GM12865 (cell line): ENCODE measurements at places on chromosomes 3 and 15.

DNA sequence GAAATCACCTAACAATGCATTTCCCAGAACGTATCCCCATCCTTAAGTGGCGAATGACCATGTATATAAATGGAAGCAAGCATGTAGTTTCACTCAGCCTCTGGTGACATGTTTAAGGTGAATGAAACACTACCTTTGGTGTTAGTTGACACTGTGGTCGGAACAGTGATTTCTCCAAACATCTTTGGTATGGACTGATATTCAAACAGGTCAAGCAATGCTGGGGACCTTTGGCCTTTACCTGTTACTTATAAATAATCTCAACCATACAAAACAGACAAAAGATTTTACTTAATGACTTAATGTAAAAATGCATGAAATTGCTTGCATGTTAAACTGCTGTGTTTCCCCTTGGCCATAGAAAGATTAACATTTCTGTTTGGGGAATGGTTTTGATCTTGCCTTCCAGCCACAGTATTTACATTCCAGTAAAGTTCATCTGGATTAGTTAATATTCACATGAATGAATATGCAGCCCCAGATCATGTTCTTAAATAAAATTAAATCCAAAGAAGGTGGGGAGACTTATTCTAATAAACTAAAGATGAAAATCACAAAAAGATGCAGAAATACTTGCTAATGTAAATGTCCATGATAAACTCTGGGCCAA, 74.4 kb upstream of the HES1 start:
- no peak for DNase-seq

GRCh38 chr15:50261981-50262380, 3.5 kb downstream of the HDC start:
- peak; percentile 26 for DNase-seq

DNA sequence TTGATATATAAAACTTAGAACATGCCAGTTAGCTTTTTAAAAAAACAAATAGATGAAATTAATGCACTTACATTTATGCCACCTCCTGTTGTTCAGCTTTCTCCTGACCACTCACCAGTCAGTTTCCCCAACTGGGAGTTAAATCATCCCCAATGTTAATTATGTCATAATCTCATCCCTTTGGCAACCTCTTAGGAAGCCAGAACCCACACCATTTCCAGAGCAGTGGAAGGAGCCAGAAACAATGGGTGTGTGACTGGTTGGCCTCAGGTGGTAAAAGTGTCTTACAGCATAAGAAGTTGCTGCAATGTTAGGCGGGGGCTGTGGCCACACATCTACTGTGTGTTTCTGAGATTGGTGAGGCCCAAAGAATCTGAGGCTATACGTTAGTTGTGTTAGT, 46.5 kb upstream of the MITF start:
- DNase-seq: no peak

DNA sequence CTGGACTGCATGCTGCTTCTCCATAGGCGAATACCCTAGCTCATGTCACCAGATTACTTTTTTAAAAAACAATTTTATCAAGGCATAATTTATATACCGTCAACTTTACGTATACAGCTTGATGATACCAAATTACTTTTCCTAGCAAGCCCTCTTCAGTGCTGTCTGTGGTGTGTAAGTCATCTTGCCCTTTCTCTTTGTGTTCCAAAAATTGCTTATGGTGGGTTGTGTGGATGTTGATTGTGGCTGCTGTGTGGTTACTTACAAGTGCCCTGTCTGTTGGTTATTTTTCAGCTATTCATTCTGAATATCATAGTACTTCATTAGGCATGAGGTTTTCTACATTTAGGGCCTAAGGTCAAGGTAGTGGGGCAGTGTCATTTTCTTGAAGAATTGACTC, 12.8 kb downstream of the TMOD3 start:
- no peak for DNase-seq

DNA sequence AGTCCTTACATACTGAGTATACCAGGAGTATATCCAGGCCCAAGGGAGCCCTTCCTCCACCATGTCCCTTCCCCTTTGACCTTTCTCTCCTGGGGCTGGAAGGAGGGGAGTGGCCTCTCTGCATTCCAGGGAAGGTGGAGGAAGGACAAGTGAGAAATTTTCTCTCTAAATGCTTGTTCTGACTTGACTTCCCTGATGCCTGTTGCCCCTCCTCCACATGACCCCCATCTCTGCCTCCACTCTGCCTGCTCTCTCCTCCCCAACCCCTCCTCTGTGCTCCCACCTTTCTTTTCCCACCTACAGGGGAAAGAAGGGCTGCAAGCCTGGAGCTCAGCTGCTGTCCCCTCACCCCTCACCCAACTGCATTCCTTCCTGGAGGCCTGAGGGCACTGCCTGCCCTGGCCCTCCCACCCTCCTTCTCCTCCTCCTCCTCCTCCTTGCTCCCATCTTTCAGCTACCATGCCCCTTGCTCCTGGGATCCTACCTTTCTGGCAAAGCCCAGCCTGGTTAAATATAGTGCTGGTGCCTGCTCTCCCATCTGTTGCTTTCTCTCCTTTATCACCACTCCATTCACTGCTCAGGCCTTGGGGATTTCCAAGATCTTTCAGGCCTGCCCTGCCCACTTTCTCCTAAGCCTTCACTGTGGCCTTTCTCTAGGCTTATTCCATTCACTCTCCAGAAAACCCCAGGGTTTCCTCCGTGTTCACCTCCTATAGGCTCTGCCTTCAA, 8.5 kb upstream of the DAG1 start:
- no peak for DNase-seq

DNA sequence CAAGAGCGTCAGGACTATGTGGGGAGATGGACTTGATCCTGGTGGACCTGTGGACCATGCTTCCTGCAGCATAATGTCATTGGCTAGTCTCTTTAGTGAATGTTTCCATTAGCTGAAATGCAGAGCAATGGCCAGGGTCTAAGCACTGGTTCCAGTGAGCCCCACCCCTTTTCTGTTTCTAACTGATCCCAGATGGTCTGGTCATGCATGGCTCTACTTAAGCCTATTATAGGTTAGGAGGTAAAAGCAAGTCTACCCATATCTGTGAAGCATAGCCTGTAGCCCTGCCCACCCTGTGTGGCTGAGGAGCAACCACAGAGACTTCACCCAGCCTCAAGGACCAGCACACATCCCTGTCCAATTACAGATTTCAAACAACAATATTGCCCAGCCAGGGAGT, 419.2 kb downstream of the ZNF385D start:
- DNase-seq: no peak

GRCh38 chr15:60179786-60180391, 175.8 kb downstream of the FOXB1 start:
- DNase-seq: peak; percentile 58

GRCh38 chr3:192253138-192253887, 474.0 kb downstream of the FGF12 start:
- no peak for DNase-seq

DNA sequence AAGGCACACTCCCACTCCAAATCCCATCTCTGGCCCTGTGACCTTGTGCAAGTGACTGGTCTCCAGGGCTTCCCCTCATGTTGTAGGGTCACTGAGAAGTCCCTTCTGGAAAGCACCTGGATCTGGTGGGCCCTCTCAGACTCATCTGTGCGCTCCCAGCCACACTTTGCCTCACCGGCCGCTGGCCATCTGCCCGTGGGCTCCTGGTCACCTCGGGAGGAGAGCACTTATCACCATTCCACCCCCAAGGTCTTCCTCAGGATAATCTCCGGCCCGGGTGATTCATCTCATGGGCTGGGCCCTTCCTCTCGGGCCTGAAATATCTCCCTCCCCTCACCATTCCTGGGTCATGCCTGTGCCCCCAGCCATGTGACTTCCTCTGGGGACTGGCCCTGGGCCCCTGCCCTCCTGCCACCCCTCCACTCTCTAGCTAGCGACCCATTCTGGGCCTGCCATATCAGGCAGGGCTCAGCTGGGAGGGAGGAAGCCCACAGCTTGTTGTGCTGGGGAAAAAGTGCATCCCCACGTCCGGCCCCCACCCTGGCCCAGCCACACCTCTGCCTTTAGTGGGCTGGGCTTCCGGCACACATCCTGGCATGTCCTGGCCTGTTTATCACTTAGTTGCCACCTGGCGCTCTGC, 10.6 kb upstream of the WNT7A start:
- DNase-seq: no peak

GRCh38 chr15:57386976-57387375, 10.7 kb downstream of the CGNL1 start:
- no peak for DNase-seq

DNA sequence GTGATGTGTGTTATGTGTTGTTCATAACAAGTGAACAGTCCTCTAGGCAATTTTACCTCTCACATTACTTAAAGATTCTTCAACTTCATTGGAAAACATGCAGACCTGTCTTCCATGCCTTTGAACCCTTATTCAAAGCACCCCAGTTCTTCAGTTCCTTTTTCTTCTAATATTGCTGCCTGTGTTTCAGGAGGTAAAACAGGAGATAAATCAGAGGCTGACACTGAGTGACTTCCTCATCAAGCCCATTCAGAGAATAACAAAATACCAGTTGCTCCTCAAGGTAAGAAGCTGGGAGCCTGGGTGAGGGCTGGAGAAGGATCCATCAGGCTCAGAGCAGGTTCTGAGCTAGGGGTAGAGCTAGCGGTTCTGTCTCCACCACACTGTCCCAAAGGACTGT, 71.1 kb upstream of the UMPS start:
- no peak for DNase-seq

GRCh38 chr3:106542101-106542769, 673.4 kb upstream of the CBLB start:
- no peak for DNase-seq

GRCh38 chr15:33639978-33640377, 328.3 kb upstream of the CHRM5 start:
- DNase-seq: no peak

- no peak for DNase-seq
Observed at GRCh38 chr3:80331494-80332170, 563.8 kb upstream of the ROBO1 start.

DNA sequence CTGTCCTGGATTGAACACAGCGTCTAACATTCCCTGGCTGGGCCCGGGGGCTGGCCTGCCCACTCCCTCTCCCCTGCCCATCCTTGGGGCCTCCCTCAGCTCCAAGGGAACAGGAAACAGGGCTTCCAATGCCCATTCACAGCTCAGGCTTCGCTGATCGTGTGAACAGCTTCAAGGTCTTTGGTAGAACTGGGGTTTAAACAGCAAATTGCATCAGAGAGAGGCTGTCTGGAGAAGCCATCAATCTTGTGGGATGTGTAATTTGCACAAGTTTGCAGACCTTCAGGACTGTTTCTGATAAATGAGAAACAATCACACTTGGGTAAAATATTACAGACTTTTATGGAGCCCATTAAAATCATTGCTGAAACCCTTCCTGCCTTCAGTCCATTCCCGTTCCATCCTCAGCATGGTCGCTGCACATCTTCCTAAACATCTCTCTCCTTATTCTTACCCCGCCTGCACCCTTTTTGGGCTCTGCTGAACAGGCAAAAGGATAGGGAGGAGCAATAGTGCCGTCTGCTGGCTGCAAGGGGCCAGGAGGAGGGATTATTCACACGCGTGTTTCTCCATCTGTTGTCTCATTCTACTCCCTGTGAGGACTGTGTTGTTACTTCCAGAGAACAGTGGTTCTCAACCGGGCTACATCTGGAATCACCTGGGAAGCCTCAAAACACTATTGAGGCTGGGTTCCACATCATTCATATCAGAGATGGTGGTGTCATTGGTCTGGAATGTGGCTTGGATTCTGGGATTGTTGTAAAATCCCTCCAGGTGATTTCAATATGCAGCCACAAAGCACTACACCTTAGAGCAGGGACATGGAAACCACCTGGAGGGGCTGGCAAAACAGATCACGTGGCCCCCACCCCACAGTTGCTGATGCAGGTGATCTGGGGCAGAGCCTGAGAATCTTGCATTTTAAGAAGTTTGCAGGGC, 116.3 kb downstream of the CLSTN2 start:
- DNase-seq: no peak

- DNase-seq: peak; percentile 88
Observed at GRCh38 chr15:99076555-99077308, 28.1 kb upstream of the SYNM start.

GRCh38 chr3:42106646-42107045, 15.5 kb downstream of the TRAK1 start:
- no peak for DNase-seq

GRCh38 chr3:179321668-179322285, 1.1 kb upstream of the ZNF639 start:
- peak; percentile 41 for DNase-seq

DNA sequence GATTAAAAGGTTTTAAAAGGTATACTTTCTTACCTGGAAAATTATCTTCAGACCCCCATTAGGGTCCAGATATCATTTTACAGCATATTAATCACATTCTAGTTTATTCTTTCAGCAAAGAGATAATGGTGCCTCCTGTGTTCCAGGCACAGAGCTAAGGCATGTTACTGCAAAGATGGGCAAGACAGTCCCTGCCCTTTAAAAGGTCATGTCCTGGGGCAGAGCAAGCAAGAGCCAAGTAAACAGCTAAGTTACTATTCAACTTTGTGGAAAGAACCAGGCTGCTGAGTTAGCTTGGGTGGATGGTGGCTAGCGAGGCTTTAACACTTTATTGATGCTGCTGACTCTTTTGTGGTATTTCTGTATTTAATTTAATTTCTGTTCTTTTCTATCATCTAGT, 75.0 kb downstream of the LRRC28 start:
- DNase-seq: no peak

DNA sequence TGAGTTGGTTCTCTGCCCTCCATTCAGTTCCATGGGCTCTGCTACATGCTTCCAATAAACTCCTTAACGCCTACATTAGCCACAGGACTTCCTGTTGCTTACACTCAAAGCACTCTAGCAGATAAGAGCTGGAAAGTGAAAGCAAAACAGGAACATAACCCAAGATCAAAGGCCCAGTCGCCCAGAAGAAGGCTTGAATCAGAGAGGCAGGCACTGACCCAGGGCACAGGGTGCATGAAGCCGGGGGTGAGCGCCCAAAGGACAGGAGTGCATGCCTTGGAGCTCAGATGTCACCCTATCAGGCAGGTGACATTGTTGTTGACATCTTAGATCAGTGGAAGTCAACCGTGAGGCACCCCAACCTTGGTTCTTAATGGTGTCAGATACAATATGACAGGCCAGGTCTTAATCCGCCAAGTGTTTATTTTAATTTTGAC, 235.1 kb downstream of the UACA start:
- peak; percentile 83 for DNase-seq

DNA sequence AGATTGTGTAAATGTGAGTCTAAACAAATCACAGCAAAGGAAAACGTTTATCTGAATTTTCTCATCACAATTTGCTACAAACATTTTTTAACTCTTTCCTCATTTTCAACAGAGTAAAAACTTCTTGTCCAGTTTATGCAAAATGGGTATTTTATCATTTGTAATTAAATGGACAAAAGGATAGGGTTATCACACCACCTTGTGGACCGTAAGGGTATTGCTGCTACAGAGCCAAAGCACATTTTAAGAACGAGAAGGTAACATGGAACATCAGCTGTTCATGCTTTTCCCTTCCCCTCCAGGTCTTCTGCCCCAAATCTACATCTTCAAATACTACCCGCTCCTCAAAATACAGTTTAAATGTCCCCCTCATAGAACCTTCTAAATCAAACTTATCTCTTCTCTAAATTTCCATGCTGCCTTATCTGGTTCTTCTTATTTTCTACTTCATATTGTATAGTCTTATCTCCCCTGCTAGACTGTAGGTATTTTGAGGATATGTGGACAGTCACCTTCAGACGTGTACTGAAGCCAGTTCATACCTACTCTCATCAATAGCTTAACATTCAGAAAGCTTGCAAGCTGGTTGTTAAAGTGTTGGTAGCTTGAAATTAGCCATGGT, 12.8 kb upstream of the SETMAR start:
- peak; percentile 57 for DNase-seq

GRCh38 chr3:152400887-152401286, 132.2 kb downstream of the MBNL1 start:
- DNase-seq: no peak

- no peak for DNase-seq
Observed at GRCh38 chr15:36415643-36416042, 163.8 kb upstream of the CDIN1 start.

- no peak for DNase-seq
Observed at GRCh38 chr3:49534581-49535441, 19.5 kb upstream of the BSN start.
